ENCODE measurements at places on chromosomes 7 and 10.

DNA sequence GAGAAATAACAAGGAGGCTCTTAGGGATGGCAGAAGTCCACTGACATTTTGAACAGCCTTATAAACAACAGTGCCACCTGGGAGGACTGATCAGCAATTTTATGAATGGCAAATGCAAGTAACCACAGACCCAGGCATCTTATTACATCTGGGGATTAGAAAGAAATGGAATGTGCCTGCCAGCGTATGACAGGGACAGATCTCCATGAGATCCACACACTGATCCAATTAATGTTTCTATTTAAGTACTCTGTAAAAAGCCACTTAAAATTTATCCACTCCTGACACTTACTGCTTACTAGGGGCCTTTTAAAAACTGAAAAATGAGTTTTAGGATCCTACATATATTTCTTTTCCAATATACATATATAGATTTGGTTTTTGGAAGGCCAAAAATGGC is 28.6 kb downstream of the PARD3 start:
- DNase-seq: no peak

DNA sequence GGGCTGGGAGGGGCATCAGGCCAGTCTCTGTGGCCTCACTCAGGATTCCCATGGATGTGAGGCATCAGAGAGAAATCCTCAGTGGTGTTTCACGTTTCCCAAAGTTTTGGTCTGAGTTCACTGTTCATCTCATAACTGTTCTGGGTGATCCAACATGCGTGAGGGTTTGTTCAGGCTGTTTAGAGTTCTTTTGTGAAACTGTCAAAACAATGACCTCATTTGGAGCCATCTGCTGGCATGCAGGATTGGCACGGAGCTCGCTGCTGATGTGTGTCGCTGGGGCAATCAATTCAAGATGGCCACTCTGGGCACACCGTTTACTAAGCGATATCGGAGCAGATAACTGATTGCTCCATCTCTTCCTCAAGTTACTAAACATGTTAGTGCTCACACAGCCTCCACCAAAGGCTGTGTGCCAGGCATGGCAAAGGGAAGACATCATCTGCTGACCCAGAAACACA is 365.6 kb downstream of the WDR11 start:
- no peak for DNase-seq

DNA sequence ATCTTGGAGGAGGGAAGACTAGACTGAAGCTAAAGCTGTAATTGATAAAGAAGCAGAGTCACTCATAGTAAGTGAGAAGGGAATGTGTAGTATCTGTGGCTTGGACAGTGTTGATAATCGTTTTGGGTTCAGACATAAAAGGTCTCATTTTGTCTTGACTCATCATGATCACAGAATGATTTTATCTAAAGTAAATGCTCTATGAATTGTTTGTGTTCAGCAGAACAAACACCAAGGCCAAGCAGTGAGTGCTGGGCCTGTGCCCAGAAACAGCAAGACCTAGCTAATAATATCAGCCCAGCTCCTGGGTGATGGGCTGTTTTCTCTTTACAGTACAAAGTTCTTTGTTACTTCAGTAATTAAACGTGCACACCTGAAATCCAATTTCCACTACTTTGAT is 26.7 kb upstream of the CD36 start:
- no peak for DNase-seq

DNA sequence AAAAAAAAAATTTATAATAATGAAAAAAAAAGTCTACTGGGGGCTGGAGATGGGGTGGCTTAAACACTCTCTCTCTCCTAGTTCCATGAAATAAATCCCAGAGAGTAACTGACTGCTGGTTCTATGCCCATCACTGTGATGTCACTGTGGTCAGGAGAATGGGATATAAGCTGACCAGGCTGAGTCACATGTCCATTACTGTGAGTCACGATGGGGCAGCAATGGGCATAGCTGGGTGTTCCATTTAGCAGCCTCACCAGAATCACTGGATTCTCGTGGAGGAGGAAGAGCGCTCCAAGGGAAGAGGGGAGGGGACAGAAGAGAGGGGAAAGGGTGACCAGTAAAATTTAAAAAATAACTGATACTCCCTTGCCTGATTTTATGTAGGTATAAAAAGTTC is 37.1 kb downstream of the MASTL start:
- no peak for DNase-seq

GRCh38 chr10:93838278-93838677 is 55.5 kb upstream of the SLC35G1 start:
- no peak for DNase-seq

DNA sequence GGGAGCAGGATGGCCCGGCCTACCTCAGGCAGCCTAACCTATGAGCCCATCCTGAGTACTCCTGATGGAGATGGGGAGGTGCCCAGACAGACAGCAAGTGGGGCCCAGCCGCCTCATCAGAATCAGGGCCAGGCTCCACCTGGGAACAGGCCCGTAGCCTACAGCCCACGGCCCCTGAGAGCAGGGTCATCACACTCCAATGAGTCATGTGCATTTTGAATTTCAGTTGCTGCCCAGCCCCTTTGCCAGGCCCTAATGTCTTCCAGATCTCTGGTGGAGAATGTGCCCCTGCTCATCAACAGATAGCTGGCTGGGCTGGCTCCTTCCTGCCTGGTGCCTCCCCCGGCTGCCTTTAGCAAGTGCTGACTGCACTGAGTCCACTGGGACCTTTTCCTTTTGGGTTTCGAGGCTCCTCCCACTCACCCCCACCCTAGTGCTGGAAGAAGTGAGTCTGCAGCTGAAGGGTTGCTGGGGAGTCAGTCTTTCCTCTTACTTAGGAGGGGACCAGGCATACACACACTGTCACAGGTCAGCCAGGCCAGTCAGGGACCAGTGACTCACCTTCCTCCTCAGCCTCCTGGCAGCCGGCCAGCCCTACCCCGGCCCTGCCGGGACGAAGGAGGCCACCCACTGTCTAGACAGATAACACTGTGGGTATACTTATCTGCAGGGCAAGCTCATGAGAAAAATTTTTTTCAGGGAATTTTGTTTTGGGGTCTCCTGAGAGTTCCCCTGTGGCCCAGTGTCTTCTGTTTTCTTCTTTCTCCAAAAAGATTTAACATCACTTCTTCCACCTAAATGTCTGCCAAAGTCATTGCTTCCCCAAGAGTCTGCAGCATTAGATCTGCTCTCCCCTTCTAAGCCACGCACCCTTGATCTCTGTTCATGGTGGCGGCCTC is 9.1 kb upstream of the ASIC3 start:
- DNase-seq: no peak

DNA sequence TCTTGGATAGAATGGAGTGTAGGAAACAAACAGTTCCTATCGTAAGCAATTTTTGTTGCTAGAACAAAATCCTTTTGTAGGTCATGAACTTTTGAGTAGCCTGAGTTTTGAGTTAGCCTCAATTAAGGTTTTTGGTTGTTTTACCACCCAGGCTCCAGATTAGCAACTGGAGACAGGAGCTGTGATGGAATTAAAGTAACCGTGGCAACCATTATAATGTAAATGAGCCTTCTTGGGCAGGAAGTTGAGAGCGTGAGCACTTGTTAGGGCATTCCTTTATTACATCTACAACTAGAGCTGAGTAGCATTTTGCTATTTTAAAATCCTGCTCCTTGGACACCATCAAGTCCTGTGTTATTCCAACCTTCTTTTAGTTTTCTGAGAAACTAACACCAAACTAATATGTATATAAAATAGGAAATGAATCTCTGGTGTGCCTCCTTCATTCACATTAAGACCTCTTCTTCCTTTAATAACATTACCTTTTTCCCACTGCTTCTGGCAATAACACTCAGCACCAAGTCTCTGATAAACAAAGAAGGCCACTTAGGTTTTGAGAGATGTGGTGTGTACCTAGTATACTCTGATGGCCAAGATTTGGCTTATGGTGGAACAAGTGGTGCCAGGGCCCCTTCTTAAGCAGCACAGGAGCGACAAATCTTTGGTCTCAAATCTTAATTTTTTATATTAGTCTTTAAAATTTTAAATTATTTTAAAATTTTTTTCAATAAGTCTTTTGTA is 34.0 kb downstream of the AHCYL2 start:
- DNase-seq: no peak

DNA sequence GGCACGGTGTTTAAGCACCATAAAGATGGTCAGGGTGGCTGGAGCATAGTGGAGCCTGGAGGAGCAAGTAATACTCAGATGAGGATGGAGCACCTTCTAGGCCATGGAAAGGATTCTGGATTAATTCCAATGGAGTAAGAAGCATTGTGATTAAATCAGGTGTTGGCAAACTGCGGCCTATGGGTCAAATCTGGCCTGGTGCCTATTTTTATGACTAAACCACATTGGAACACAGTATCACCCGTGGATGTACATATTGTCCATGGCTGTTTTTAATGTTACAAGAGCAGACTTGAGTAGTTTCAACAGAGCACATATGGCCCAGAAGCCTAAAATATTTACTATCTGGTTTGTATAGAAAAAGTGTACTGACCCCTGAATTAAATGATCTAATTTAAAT is 49.9 kb upstream of the TMEM248 start:
- DNase-seq: no peak

DNA sequence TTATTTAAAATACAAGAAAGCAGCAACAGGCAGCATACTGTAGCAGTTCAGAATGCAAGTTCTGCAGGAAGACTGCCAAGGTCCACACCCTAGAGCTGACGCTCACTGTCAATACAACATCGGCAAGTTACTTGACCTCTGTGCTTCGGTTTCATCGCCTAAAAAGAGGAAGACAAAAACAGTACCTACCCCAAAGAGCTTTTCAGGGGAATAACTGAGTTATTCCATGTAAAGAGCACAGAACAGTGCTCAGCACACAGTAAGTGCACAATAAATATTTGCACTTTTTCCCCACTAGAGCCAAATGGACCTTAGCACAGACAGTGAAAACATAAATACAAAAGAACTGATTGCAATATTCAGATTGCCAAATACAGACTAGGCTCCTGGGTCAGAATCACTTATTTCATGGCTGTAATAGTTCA is 88.6 kb downstream of the USP6NL start:
- DNase-seq: no peak

DNA sequence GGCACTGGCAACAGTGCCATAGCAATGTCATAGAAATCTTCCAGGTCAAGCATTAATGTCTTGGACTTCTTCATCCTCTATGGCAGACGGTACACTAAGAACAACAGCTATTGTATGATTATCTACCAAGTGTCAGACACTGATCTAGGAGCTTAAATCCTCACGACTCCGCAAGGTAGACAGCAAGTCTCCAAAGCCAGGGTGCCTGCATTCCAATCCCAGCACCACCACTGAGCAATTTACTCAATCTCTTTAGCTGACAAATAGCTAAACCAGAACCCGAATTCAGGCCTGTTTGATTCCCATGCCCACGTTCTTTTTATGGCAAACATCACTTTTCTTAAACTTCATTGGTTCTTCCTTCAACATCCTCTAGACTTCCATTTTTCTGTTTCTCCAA is 31.8 kb downstream of the DNMBP start:
- DNase-seq: no peak

- no peak for DNase-seq
Observed at GRCh38 chr10:118738406-118738805, 16.4 kb downstream of the CACUL1 start.

- no peak for DNase-seq
Observed at GRCh38 chr7:155215576-155216325, 81.9 kb upstream of the INSIG1 start.

GRCh38 chr10:93657757-93658156 is 44.6 kb downstream of the FRA10AC1 start:
- no peak for DNase-seq

DNA sequence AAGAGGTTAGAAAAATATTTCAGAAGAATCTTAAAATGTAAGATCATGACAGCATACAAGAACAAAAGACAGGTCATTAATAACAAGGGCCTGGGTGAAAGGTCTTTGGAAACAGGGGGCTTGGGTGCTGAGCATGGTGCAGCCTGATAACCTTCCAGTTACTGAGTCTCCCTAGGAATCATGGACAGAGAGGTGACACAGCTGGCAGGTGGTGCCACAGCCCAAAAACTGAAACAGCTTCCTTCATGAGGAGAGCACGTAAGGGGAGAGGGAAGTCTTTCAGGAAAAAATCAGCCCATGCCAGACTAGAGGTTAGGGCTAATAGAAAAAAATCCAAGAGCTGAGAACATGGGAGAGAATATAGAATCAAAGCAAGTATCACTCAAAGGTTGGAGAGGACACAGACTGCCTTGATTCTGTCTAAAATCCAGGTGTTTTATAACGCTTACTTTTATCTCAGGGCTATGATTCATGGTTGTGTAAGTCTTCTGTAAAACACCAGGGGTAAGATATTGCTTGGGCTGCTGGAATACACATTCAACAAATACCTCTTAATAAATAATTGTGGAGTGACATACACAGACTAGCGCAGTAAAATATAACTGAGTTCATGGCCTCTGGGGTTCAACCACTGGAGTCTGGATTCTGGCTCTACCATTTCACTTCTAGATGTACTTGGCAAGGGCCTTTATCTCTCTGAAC is 88.1 kb downstream of the SEMA3C start:
- DNase-seq: no peak

- no peak for DNase-seq
Observed at GRCh38 chr7:44447874-44448425, 42.5 kb downstream of the NUDCD3 start.

GRCh38 chr10:695396-695795 is 5.9 kb upstream of the DIP2C start:
- no peak for DNase-seq

- DNase-seq: no peak
Observed at GRCh38 chr10:101351477-101351876, 2.5 kb upstream of the BTRC start.

- no peak for DNase-seq
Observed at GRCh38 chr10:49257626-49258349, 41.2 kb upstream of the C10orf71 start.

GRCh38 chr7:55018361-55019190 is at the start of gene EGFR:
TSS of gene EGFR (plus strand) at chr7:55019017. CDS start at chr7:55019278, 261 bp downstream.
- DNase-seq: no peak

DNA sequence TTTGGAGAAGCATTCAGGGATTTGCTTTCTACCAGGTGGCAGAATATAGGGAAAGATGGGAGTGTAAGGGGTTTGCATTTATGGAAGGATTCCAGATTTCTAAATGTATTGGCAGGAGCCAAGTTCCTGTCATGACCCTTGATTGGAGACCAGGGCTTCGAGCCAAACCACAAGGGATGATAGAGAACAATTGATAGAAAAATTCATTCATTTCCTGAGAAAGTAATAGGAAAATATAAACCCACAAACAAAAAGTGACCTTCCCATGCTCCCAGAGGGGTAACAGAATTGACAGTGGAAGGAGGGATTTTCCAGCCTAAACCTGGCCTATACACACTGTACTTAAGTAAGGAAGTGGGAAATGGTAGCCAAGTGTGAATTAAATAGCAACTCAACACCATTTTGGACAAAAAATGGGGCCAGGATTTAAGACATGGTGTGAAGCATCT is 22.4 kb upstream of the IFIT2 start:
- DNase-seq: no peak

DNA sequence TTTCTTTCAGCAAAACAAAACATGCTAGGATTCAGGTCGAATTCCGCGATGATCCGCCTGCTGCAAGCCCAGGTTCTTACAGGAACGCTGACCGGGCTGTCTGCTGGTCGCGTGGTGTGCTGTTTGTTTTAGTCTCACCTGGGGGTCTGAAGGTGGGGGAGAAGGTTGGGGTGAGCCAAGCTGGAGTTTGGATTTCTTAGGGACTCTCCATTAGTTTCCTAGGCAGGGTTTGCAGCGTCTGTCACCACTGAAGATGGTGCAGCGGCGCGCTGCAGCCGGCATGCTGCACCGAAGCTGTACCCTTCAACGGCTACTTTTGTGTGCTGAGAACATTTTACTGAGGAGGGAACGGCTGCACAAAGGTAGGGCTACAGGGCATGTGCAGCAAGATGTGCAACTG is 48.7 kb downstream of the GCC1 start:
- no peak for DNase-seq
